ENCODE measurements at places on chromosomes 11 and 22. TPM values are rescaled to one million over a fixed set of nuclear protein-coding genes. Genes with fewer than 3 reads are reported as not detected.
A peak's percentile ranks its signal among the peaks of the same experiment; 100 is the strongest.

The TMA7B gene
- not detected for total RNA-seq

The MRGPRX3 gene
- not detected for total RNA-seq

The RAG1 gene
- 0.60 TPM for total RNA-seq

The CCDC81 gene
- not detected for total RNA-seq

The NRIP3 gene
- not detected for total RNA-seq

The CEP126 gene
- 2.6 TPM for total RNA-seq

The HOATZ gene
- not detected for total RNA-seq

GRCh38 chr11:94788396-94788795, 20.2 kb downstream of the AMOTL1 start:
- DNase-seq = no peak

- DNase-seq = no peak
Observed at GRCh38 chr11:66464916-66465315, 1.8 kb upstream of the PELI3 start.

DNA sequence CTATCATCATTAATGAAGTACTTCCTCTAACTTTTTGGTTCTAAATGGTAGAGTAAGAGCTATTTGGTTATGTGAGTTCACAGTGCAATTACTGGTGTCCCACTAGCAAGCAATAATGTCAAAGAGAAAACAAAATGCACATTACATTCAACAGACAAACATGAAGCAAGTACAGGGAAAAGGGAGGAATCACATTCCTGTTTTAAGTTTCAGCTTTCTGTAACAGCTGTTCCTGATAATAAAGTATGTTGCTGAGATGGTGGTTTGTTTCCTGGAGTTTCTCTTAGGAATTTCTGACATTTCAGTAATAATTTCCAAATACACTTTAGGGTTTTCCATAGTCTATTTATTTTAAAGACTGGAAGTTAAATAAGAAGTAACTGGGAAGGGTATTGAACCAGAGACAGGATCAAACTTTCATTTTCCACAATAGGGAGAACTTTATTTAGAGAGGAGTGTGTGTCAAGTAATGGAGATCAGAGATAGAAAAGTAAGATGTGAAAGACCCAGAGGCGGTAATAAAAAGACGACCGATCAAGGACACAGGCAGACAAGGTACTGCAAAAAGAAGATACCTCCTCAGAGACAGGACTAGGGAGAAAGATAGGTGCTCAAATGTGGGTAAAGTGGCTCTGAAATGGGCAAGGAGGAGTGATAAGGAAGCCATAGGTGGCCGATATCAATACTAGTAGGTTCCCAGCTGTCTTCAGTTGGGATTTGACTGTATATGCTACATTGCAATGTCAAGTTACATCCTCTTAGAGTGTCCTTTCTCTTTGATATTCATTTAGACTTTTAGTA, 20.8 kb upstream of the CLNS1A start:
- DNase-seq = no peak

DNA sequence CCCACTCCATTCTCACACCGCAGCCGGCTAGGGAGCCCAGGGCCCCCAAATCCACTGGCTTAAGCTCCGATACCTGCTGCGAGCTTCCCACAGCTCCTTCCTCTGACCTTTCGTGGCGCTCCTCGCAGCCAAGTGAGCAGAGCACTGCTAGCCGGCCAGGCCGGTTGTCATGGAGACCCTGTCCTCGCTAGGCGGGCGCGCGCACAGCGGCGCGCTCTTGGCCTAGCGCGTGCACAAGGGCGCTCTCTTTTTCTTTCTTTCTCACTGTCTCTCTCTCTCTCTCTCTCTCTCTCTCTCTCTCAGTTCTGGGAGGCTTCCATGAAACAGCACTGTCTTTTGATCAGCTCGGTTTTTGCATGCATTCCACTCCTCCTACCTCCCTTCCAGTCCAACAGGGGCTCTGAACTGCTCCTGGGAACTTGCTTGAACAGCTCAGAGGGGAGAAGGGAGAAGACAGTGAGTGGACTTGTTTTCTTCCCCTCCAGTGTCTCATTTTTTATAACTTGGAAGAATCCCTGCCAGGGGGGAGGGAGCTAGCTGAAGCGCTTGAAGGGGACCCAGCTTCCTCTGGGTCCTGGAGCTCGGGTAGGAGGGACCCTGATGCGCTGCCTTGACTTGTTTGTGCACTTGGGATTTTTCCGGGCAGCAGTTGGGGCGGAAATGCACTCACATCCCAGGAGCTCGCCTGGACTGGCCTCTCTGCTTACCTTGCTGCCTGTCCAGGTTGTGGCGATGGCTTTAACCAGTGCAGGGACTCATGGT, 100.3 kb upstream of the AKIP1 start:
- peak; percentile 83 for DNase-seq

DNA sequence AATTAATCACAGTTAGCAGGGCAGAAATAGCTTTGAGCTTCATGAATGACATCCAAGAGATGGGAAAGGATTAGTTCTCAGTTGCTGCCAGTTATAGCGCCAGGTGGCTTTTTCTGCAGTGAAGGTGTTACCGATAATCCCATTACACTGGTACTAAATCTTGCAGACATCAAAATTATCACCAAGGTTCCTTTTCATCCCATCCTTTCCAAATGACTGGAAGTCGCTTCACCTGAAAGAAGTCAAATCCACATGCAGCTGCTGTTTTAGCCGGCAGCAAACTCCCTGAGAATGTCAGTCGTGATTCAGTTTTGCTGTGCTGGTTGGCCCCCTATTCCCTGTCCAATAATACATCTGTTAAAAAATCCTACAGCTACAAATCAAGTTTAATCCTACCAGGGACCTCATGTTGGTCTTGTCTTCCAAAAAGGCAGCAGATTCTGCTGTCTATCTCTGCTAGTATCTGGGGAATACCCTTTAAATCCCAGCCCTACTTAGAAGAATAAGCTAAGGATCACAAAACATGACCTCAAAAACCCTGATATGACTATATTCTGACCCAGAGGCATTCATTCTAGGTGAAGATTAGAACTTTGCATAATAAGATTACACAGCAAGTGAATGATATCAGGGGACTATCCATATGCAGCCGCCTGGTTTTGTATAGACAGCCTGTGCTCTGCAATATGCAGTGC, 31.7 kb downstream of the IMMP1L start:
- no peak for DNase-seq

- DNase-seq = peak; percentile 54
Observed at GRCh38 chr11:3859373-3859881, 4.0 kb downstream of the STIM1 start.

DNA sequence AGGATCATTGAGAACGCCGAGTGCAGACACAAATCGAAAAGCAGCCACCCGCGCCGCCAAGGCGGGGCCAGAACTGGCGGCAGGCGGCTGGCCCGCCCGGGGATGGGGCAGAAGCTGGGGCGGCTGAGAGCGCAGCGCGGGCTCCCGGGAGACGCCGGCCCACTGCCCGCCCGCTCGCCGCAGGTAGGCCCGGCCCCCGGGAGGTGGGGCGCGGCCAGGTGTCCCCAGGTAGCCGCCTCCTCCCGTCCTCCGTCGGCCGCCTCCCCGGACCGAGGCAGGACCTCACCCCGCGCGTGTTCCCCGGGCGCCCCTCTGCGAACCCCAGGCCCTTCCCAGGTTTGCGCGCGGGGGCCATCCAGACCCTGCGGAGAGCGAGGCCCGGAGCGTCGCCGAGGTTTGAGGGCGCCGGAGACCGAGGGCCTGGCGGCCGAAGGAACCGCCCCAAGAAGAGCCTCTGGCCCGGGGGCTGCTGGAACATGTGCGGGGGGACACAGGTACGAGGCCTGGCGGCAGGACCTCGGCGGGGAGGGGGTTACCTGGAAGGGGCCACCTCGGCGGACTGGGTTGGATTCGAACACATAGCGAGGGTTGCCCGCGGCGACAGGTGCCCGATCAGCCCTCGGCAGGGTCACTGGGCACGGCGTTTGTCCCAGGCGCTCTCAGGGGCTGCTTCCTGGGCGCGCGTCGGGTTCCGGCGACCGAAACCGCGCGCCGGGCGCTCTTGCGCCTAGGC, at the start of gene PRRG4:
PRRG4 (plus strand) TSS at position 248 of the 733 bp plus-strand sequence. CDS start 603 bp downstream, outside the sequence.
- peak; percentile 87 for DNase-seq

DNA sequence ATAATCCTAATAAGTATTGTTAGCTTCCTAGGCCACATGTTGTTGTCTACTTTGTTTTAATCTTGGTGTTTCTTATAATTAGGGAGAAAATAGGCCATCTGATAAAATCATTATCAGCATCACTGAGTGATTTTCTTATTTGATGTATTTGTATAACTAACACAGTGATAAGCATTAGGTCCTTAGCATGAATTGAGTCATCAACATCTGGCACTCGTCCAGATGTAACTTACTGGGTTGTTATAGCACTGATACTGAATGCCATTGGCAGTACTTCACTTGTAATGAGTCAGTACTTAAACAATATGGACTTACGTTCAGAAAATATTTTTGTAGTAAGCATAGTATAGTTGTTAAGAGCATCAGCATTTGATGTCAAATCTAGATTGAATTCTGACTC, 16.2 kb downstream of the API5 start:
- no peak for DNase-seq

DNA sequence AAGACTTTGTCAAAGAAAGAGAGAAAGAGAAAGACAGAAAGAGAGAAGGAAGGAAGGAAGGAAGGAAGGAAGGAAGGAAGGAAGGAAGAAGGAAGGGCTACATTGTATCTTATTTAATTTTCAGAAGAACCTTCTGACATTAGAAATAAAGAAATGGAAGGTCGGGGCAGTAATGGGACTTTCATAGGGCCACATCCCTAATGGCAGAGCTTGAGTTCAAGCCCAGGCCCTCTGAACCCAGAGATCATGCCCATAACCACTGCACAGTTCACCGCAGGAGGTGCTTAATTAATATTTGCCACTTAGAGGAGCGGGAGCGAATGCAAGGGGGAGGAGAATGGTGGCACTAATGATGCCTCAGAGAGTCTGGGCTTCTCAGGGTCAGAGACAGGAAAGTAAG, 233.3 kb downstream of the MN1 start:
- DNase-seq = no peak

DNA sequence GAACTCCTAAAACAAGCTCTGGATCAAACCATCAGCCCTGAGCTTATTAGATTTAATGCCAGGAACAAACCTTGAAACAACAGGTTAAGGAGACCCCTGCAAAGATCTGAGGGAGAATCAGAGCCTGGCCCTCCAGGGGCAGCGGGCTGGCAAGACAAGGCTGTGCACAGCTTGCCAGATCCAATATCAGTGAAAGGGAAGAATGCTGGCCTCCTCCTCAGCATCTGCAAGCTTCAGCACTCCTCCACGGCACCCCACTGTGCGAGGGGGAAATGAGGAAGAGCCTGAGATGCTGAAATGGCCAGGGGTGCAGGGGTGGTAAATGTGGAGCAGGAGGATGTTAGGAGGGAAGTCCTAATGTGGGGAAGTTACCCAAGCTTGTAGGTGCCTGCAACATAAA, 167.0 kb downstream of the TENM4 start:
- DNase-seq = no peak

- peak; percentile 34 for DNase-seq
Observed at GRCh38 chr11:116851626-116852025, 14.2 kb upstream of the APOA1 start.

DNA sequence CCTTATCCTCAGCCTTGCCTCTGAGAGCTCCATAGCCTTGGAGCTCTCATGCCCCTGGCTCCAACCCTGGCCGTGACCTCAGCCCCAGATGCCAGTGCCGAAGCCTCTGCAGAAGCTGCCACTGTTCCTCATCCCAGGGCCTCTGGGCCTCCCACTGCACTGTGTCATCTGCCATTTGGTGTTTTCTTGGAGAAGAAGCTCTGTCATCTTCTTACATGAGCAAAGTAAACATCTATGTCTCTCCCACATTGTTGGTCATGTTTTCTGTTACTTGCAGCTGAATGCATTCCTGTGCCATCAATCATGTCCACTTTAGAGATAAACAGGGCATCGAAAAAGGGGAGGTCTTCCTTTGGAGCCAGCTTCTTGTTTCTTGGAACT, 45.0 kb upstream of the FTH1 start:
- no peak for DNase-seq

- peak; percentile 16 for DNase-seq
Observed at GRCh38 chr22:49965091-49966040, 4.8 kb downstream of the PIM3 start.

DNA sequence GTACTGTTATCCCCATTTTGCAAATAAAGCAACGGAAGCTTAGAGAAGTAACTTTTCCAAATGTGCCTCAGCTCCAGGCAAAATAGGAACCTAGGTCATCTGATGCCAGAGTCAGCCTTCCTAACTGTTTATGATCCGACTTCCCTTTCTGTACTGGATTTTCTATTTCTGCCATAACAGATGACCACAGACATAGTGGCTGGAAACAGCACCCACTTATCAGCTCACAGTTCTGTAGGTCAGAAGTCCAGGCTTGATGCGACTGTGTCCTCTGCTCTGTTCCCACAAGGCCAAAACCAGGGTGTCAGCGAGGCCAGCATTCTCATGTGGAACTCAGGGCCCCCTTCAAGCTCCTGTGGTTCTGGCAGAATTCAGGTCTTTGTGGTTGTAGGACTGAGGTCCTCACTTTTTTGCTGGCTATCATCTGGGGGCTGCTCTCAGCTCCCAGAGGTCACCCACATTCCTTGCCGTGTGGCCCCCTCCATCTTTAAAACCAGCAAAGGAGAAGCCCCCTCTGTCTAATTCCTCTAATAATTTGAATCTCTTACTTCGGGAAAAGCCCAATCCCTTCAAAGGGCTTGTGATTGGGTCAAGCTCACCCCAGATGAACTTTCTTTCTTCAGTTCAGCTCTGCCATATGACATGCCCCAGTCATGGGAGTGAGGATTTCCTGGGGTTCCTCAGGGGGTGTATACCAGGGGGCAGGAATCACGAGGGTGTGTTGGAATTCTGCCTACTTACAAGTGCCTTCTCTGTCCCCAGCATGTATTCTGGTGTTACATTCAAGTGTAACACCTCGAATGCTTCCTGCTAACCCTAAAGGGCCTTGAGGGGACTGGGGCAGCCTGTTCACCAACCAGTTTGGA, 15.3 kb downstream of the KCNJ5 start:
- DNase-seq = no peak

DNA sequence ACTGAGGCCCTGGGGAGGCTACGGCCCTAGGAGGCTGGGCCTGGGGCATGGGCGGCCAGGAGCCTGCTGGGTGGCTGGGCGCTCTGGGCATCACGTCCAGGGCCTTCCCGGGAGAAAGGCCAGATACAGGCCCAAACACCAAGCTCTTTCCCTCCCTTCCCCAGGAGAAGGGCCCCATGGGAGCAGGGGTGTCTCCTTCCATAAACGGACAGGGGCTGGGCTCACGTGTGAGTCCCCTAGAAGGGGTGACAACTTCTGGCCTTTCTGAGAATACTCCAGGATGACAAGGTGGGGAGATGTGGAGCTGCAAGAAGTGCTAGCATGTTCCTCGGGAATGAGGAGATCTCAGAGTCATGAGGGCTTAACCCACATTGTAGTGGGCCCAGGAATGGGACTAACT, 19.5 kb upstream of the SYT8 start:
- no peak for DNase-seq

DNA sequence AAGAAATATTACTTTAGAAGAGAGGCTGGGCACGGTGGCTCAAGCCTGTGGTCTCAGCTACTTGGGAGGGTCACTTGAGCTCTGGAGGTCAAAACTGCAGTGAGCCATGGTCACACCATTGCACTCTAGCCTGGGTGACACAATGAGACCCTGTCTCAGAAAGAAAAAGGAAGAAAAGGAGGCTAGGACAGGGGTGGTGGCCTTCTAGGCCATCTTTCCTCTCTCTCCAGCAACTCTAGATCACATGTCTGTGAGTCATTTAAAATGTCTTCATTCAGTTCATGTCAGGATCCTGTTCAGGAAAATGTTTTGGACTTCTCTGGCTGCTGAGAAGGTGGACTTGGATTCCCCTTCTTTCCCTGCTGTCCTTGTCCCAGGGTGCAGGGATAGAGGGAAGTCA, 53.3 kb downstream of the PPFIA1 start:
- DNase-seq = no peak
